ENCODE measurements at places on chromosomes 1 and 21. TPM values are rescaled to one million over a fixed set of nuclear protein-coding genes. Genes with fewer than 3 reads are reported as not detected.

SPATA21 gene
- not detected for total RNA-seq

PKP1 gene
- total RNA-seq, result 0.34 TPM

OR10J4 gene
- not detected for total RNA-seq

SETD4 gene
- total RNA-seq, result 10.5 TPM

MIGA1 gene
- 11.5 TPM for total RNA-seq

FCGR1A gene
- total RNA-seq, result not detected

MYOG gene
- 0.09 TPM for total RNA-seq

ELF3 gene
- under 0.01 TPM for total RNA-seq

ITGB2 gene
- total RNA-seq, result not detected

SSR2 gene
- 500 TPM for total RNA-seq
